ENCODE measurements at places on chromosomes 3 and 15.
A peak's percentile ranks its signal among the peaks of the same experiment; 100 is the strongest.

DNA sequence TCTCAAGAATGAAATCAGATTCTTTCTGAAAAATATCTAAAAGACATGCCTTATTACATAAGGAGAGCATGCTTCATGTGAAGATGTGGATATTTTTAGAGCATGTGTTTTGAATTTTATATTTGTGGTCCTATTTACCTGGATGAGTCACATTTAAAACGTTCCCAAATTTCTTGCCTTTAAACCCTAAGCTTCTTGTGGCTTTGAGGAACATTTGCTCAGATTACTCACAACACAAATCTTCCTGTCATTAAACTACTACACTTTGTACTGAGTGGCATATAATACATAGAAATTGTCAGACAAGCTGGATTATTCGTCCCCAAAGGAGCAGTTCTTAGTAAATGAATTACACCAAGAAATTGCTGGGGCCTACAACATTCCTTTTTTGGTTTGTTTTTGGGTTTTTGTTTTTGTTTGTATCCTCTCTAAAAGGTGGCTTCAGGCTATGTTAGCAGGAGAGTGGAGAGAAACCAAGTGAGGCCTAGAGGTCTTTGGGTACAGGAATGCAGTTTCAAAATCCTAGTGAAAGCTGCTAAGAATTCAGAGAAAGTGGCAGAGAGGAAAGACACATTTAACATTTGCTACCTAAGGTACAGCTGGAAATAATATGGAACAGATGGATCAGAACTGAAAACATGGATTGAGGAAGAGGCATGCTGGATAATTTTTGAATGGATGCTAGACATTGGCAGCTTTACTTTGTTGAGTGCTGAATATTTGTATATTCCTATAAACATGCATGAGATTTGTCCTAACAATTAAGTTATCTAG, 128.1 kb downstream of the RPL22L1 start:
- no peak overlapping the region for H3K4me3 ChIP-seq
- DNase-seq, result no peak
- peak overlapping the region; percentile 24 for H3K27ac ChIP-seq
- no peaks in the 10 kb centered on the region for H3K27me3 ChIP-seq

DNA sequence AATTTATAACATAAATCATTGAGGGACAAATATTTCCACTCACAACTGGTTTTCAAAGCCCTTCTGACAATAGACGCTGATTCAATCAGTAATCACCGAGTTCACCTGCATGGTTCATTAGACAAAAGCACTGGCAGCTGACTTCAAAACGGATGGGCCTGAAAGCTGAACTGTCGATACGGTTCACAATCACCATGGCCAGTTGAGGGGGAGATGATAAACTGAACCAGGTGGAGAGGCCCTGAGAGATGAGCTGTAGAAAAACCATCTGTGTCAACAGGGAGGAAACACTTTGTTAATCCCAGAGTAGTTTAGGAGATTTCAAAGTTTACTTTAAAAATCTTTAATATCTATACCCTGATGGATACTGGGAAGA, 75.0 kb downstream of the PEX5L start:
- no peak overlapping the region for H3K27ac ChIP-seq
- DNase-seq, result no peak
- H3K4me1 ChIP-seq, result no peaks in the 10 kb centered on the region
- no peaks in the 10 kb centered on the region for H3K36me3 ChIP-seq

GRCh38 chr3:89238846-89239245, 131.4 kb downstream of the EPHA3 start:
- no peaks in the 10 kb centered on the region for H3K36me3 ChIP-seq
- H3K4me3 ChIP-seq, result no peak overlapping the region
- H3K4me1 ChIP-seq, result no peaks in the 10 kb centered on the region
- DNase-seq, result no peak

DNA sequence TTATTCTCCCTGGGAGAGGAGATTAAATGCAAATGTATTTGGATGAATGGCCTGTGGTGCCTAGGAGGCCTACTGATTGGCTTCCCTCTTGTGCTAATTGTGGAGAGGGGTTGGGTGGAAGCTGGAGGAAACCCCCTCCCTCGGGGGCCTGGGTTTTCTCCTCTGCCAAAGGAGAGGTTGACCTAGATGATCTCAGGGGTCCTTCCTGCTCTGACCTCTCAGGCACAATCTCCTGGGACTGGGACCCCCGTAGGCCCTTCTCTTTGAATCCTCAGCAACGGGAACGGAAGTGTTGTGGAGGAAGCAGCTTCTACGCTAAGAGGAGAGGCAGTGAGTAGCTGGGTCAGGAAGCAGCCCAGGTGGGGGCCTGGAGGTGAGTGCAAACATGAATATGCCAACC, 40.5 kb upstream of the MAGEF1 start:
- no peak overlapping the region for H3K4me3 ChIP-seq
- no peaks in the 10 kb centered on the region for H3K27me3 ChIP-seq
- peaks cover 14% of the 10 kb centered on the region for H3K4me1 ChIP-seq
- H3K27ac ChIP-seq, result no peak overlapping the region
- DNase-seq, result no peak
- no peaks in the 10 kb centered on the region for H3K36me3 ChIP-seq

GRCh38 chr3:49428752-49429080, 408 bp downstream of the NICN1 start:
- peaks cover 22% of the 10 kb centered on the region for H3K36me3 ChIP-seq
- H3K4me1 ChIP-seq, result no peaks in the 10 kb centered on the region
- DNase-seq, result no peak
- peak overlapping the region; percentile 92 for H3K27ac ChIP-seq
- H3K4me3 ChIP-seq, result peak overlapping the region; percentile 69

DNA sequence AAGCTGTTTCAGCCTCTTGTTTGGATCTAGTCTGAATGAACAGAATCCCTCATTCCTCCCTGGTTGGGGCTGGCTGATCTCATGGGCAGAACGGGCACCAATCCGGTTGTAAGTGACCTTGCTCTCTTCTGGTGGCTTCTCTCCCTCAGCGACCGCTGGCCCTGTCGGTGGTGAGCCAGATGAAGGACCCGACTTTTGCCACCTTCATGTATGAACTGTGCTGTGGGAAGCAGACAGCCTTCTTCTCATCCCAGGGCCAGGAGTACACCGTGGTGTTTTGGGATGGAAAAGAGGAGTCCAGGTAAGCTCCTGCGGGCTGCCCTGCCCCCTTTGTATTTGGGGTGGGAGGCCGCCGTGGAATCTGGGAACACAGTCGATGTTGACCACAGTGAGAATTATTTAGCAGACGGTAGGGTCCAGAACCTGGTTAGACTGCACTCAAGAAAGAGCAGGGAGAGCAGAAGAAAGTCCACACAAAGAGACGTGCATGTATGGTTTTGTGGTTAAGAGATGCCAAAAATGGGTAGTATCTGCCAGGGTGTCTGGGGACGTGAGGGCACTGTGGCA, 138.8 kb downstream of the LRRK1 start:
- H3K4me1 ChIP-seq, result no peaks in the 10 kb centered on the region
- DNase-seq, result no peak
- no peaks in the 10 kb centered on the region for H3K27me3 ChIP-seq
- no peak overlapping the region for H3K4me3 ChIP-seq
- H3K36me3 ChIP-seq, result peaks cover 17% of the 10 kb centered on the region

- no peak for DNase-seq
- no peaks in the 10 kb centered on the region for H3K27me3 ChIP-seq
- H3K4me3 ChIP-seq, result no peak overlapping the region
Observed at GRCh38 chr15:62931650-62932049, 110.9 kb upstream of the TPM1 start.

- peaks cover 20% of the 10 kb centered on the region for H3K4me1 ChIP-seq
- no peaks in the 10 kb centered on the region for H3K36me3 ChIP-seq
- no peak for DNase-seq
- H3K27ac ChIP-seq, result no peak overlapping the region
- H3K4me3 ChIP-seq, result no peak overlapping the region
Observed at GRCh38 chr15:86912661-86913060, 833.0 kb downstream of the AGBL1 start.

GRCh38 chr15:94535298-94536048, 304.1 kb downstream of the MCTP2 start:
- H3K27me3 ChIP-seq, result no peaks in the 10 kb centered on the region
- H3K27ac ChIP-seq, result no peak overlapping the region
- no peak for DNase-seq
- H3K36me3 ChIP-seq, result no peaks in the 10 kb centered on the region
- H3K4me3 ChIP-seq, result no peak overlapping the region

GRCh38 chr15:37046876-37047614, 53.3 kb downstream of the MEIS2 start:
- no peaks in the 10 kb centered on the region for H3K27me3 ChIP-seq
- no peaks in the 10 kb centered on the region for H3K36me3 ChIP-seq
- H3K4me1 ChIP-seq, result peaks cover 20% of the 10 kb centered on the region
- H3K4me3 ChIP-seq, result no peak overlapping the region

DNA sequence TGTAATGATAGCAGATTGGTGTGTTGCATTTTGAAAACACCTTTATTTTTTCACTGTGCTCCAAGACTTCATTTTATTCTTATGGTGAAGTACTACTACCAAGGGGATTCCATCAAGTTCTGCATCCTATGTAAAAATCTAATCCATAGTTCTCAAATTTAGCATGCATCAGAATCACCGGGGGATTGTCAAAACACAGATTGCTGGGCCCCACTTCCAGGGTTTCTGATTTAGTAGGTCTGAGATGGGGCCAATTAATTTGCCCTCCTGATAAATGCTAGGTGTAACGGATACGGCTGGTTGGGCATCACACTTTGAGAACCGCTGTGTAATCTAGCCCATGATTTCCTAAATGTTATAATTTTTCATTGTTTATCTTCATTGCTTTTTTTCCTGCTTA, 692 bp downstream of the ZWILCH start:
- peaks cover 26% of the 10 kb centered on the region for H3K36me3 ChIP-seq
- no peak overlapping the region for H3K27ac ChIP-seq
- H3K4me3 ChIP-seq, result peak overlapping the region; percentile 92
- H3K4me1 ChIP-seq, result no peaks in the 10 kb centered on the region
- no peaks in the 10 kb centered on the region for H3K27me3 ChIP-seq

DNA sequence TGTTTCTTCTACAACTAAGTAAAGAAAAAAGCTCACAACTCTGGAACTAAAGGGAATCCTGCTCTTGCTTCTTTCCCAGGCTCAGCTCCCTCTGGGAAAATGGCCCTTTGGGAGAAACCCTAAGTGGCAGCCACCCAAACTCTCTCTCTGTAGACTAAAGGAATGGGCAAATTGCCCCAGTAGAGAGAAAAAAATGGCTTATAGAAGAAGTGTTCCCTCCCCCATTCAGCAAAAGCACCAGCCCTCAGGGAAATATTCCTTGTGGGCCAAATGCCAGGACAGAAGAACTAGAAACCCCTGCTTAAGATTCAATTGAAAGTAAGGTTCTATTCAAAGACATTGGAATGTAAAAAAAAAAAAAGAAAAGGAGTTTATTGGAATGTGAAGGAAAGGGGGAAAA, 603.7 kb upstream of the ALCAM start:
- DNase-seq, result no peak
- H3K4me3 ChIP-seq, result no peak overlapping the region
- no peaks in the 10 kb centered on the region for H3K4me1 ChIP-seq
- no peak overlapping the region for H3K27ac ChIP-seq
- no peaks in the 10 kb centered on the region for H3K36me3 ChIP-seq

DNA sequence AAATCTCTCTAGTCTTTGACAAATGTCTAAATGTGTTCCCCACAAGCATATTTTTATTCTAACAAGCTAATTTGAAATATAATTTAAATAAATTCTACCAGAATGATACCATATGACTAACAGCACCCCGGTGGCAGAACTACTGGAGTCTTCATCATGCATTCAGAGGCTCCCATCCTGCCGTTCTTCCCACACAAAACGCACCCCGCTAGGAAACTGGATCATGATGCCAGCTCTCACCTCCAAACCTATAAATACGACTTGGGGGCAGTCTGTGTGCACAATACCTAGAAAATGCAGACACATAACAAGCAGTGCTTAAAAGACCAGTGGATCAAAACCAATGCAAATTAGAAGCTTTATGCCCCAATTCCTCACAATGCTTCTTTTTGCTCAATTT, 8.5 kb downstream of the HOMER2 start:
- H3K27ac ChIP-seq, result no peak overlapping the region
- H3K27me3 ChIP-seq, result no peaks in the 10 kb centered on the region
- no peaks in the 10 kb centered on the region for H3K4me1 ChIP-seq
- DNase-seq, result no peak

DNA sequence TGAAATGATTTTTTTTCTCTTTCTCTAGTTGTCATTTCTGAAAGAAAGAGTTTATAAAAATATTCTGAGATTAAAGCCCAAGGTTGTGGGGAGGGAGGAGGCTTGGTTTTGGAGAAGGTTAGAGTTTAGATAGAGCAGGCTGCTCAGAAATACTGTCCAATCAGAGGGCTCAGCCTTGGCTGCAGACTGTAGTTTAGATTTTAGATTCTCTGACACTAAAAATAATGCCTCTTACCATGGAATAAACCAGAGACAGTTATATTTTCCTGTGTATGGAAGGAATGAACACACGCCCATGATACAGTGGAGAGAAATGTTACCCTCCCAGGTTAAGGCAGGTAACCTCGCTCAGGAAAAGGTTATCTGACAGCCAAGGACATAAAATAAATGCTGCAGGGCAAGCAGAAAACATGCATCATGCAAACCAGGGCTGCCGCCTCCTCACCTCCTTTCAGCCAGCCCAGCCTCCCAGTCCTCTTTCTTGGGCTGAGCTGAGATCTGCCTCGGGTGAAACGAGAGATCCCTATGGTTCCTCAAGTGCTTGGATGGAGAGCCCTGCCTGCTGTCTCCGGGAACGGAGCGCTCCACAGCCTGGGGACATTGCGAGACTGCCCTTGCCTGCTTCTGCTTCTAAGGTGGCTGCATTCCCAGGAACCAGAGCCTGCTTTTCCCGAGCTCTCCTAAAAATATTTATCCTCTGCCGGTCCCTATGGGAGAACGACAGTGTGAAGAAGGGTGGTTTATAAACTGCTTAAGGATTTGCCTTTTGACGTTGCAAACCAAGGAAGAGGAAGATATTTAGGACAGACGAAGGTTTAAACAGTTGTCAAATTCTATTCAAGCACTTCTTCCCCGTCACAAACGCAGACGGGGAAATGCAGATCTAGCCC, 848 bp downstream of the NCEH1 start:
- no peaks in the 10 kb centered on the region for H3K4me1 ChIP-seq
- H3K27ac ChIP-seq, result peak overlapping the region; percentile 91
- H3K36me3 ChIP-seq, result no peaks in the 10 kb centered on the region
- peak; percentile 65 for DNase-seq
- H3K4me3 ChIP-seq, result peak overlapping the region; percentile 52

DNA sequence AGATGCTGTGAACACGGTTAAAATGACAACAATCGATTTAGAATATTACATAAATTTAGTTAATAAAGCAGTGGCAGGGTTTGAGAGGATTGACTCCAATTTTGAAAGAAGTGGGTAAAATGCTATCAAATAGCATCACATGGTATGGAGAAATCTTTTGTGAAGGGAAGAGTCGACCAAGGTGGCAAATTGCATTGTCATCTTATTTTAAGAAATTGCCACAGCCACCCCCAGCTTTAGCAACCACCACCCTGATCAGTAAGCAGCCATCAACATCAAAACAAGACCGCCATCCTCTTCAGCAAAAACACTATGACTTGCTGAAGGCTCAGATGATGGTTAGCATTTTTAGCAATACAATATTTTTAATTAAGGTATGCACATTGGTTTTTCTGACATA, 5.7 kb upstream of the CCR5 start:
- H3K4me3 ChIP-seq, result no peak overlapping the region
- H3K4me1 ChIP-seq, result peaks cover 3% of the 10 kb centered on the region
- no peak for DNase-seq

GRCh38 chr3:123640740-123641462, 56.0 kb upstream of the HACD2 start:
- H3K36me3 ChIP-seq, result peaks cover 10% of the 10 kb centered on the region
- H3K4me3 ChIP-seq, result no peak overlapping the region
- no peaks in the 10 kb centered on the region for H3K27me3 ChIP-seq
- no peak overlapping the region for H3K27ac ChIP-seq
- DNase-seq, result no peak

Data from right atrium auricular region (tissue), 2 donors.